ENCODE measurements at places on chromosomes 2 and 18. TPM values are rescaled to one million over a fixed set of nuclear protein-coding genes. Genes with fewer than 3 reads are reported as not detected.
A peak's percentile ranks its signal among the peaks of the same experiment; 100 is the strongest.

DNA sequence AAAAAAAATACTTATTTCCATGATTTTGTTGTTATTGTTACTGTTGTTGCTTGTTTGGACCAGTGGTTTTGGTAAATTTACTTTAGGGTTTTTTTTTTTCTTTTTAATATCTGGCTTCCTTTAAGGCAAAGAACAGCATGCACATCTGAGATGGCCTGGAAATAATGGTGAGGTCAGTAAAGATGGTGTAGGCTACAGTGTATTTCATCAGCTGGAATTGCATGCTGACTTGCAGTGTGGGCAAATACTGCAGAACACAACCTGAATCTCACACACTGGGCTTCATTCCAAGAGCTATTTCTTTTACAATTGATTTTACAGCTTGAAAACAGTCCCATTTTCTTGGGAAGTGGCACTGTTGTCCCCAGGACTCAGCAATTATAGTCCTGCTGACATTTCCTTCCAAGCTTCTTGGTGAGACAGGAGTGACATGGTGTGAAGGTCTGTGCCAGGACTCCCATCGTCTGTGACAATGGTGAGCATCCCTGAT, 376.1 kb upstream of the SOX11 start:
- no peaks in the 10 kb centered on the region for H3K27me3 ChIP-seq
- no peaks in the 10 kb centered on the region for H3K4me1 ChIP-seq
- no peak overlapping the region for H3K27ac ChIP-seq
- no peaks in the 10 kb centered on the region for H3K36me3 ChIP-seq

DNA sequence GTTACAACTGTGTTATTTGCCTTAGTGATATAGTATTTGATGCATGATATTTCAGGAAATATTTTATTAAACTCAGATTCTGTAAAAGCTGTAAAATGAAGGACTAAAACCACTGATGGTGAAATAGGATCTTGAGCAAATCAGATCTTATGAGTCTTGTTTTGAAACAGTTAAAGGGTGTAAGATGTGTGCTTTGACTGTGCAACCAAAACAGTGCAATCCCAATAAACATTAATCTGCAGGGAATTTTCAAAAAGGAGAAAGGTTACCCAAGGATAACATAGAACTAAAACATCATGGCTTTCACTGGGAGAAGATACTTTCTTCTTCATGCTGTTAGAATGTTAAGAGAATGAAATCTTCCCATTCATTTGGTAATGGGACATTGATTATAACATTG, 378.7 kb downstream of the PARD3B start:
- no peak for DNase-seq
- H3K4me1 ChIP-seq = no peaks in the 10 kb centered on the region
- H3K27ac ChIP-seq = no peak overlapping the region
- H3K36me3 ChIP-seq = no peaks in the 10 kb centered on the region
- no peaks in the 10 kb centered on the region for H3K27me3 ChIP-seq
- no peak overlapping the region for H3K4me3 ChIP-seq

DNA sequence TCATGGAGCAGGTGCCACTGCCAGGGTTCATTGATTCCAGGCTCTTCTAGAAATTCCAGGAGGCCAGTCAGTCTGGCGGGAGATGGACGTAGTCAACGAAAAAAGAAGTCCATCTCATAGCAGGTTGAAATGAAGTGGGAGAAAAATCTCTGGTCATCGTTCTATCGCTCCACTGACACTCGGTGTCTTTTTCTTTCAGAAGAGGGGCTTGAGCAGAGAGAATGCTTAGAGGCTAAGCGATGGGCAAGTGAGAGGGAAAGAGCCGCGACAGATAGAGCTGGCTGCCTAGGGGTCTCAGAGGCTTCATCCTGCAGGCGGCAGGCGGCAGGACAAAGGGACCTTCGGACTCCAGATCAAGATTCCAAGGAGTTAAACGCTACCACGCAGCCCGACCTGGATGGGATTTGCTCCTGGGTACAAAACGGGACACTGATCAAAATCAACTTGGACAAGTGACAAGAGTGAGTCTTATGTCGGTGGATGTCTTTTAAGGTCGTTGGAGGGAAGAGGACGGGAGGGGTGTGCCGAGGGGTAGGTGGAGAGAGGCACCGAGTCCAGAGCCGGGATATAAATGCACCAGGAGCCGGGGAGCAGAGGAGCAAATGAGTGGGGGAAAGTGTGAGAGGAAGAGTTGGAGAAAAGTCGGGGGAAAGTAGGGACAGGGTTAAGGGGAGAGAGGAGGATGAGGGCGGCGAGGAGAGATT, 677 bp upstream of the TMEM178A start:
- no peak for DNase-seq
- peaks cover 58% of the 10 kb centered on the region for H3K27me3 ChIP-seq
- H3K4me1 ChIP-seq = peaks cover 9% of the 10 kb centered on the region
- no peak overlapping the region for H3K27ac ChIP-seq
- peak overlapping the region; percentile 62 for H3K4me3 ChIP-seq
- H3K36me3 ChIP-seq = peaks cover 12% of the 10 kb centered on the region

- no peaks in the 10 kb centered on the region for H3K36me3 ChIP-seq
- H3K27ac ChIP-seq = no peak overlapping the region
- peaks cover 18% of the 10 kb centered on the region for H3K27me3 ChIP-seq
- no peaks in the 10 kb centered on the region for H3K4me1 ChIP-seq
Measured at GRCh38 chr2:100704156-100704555, 115.8 kb upstream of the NPAS2 start.

DNA sequence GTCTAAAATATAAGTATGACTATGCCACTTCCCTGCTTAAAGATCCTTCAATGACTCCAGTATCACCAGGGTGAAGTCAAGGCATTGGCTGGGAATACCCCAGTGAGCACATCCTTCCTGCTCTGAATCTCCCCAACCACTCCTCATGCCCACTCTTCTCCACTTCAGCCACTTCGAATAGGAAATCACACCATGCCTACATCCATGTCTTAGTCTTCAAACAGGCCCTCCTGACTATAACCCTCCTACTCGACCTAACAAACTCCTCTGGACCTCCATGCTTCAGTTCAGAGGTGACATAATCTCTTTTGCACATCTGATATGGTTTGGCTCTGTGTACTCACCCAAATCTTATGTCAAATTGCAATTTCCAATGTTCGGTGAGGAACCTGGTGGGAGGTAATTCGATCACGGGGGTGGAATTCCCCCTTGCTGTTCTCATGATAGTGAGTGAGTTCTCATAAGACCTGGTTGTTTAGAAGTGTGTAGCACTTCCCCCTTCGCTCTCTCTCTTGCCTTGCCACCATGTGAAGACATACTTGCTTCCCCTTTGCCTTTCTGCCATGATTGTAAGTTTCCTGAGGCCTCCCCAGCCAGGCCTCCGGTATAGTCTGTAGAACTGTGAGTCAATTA, 87.8 kb upstream of the TFCP2L1 start:
- peaks cover 25% of the 10 kb centered on the region for H3K36me3 ChIP-seq
- H3K27me3 ChIP-seq = no peaks in the 10 kb centered on the region
- no peak overlapping the region for H3K4me3 ChIP-seq
- H3K27ac ChIP-seq = no peak overlapping the region
- no peaks in the 10 kb centered on the region for H3K4me1 ChIP-seq
- DNase-seq = no peak

APCDD1 gene
- total RNA-seq = 0.51 TPM

DNA sequence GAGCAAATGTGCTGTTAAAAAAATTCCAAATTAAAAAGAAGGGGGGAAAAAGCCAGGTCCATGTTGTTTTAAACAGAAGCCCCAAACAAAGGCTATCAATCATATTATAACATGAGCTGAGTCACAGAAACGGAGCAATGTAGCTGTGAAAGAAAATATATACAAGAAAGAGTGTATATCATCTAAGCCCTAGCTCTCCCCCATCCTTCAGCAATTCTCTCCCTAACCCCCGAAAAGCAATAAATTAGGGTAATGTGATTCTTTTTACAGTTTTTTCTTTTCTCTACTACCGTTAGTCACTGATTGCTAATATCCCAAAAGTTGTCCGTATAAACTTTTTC, 25.3 kb downstream of the FEZ2 start:
- no peak for DNase-seq
- peaks cover 17% of the 10 kb centered on the region for H3K4me1 ChIP-seq
- H3K27ac ChIP-seq = no peak overlapping the region

GRCh38 chr18:58175786-58176176, 131.8 kb downstream of the NEDD4L start:
- peaks cover 69% of the 10 kb centered on the region for H3K4me1 ChIP-seq
- H3K4me3 ChIP-seq = no peak overlapping the region
- H3K36me3 ChIP-seq = peaks cover 30% of the 10 kb centered on the region
- no peaks in the 10 kb centered on the region for H3K27me3 ChIP-seq
